ENCODE measurements at places on chromosomes 5 and 9.

- no peak for DNase-seq
Measured at GRCh38 chr5:132260714-132261551, 3.4 kb downstream of the PDLIM4 start.

DNA sequence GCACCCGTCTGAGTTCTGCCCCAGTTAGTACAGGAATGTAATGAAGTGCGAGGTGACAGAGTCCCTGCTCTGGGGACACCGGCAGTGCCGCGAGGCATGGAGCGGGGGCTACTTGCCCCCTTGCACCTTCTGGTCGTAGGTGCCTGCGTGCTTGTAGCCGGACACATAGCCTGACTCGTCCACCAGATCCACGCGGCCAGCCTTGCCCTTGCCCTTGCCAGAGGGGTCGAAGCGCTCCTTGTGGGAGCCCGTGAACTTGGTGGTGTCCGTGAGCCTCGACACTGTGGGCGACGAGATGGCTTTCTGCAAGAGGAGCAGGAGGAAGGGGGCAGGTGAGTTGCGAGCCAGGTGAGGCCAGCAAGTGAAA, 28.2 kb downstream of the TPPP start:
- DNase-seq: no peak

DNA sequence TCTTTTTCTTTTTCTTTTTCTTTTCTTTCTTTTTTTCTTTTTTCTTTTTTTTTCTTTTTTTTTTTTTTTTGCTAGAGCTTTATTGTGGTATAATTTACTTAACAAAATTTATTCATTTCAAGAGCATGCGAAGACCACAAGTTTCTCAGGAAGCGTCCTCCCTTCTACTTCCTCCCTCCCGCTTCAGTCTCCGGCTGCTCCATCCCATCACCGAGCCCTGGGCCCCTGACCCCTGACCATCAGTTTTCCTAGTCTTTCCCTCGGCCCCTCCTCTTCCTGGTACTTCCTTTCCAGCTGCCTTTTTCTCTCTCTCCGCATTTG, 34.7 kb downstream of the C9orf152 start:
- DNase-seq: no peak

DNA sequence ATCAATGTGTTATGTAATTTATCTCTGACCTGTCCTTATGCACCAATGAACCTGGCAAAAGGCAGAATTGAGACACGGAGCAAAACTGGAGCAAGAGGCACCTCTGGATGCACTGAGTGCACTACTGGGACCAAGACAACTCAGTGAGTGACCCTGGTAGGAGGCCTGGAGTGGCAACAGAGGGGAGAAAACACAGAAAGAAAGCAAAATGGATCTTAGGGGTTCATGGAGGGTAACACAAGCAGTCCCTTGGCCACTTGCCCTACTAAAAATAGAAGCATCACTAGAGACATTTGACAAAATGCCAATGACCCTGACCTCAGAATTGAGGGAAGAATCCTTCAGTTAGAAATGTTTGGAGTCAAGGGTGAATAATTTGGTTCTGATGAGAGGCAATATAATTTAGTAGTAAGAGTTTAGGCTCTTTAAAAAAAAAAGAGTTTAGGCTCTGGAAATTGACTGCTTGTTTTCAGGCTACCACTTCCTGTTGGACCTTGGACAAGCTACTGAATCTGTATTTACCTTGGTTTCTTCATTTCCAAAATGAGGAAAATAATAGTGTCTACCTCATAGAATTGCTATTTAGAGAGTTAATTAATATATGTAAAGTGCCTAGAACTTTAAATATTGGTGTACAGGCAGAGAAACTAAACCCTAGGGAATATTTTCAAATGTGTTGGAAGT, 234.9 kb upstream of the TARS1 start:
- DNase-seq: no peak

- no peak for DNase-seq
Measured at GRCh38 chr9:136050701-136051452, 44.2 kb downstream of the NACC2 start.

GRCh38 chr5:168151041-168151440, 140.4 kb upstream of the WWC1 start:
- DNase-seq: no peak

GRCh38 chr5:141338538-141339306, at the start of gene PCDHGA2:
Gene PCDHGA2, plus strand, starts transcription at chr5:141338760.
- no peak for DNase-seq

GRCh38 chr5:54535149-54535844, 17.7 kb downstream of the SNX18 start:
- no peak for DNase-seq

DNA sequence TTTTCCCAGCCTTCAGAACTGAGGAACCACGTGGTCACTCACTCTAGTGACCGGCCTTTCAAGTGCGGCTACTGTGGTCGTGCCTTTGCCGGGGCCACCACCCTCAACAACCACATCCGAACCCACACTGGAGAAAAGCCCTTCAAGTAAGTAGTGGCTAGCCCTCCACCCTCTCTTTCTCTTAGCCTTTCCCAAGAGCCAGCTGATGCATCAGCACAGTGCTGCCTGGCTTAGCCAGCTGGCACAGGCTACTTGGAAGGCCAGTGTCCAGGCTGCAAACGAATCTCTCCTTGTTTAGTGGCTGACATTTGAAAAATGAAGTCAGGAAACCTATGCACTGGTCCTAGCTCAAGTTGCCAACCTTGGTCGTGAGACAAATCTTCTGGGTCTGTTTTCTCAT, 91.1 kb downstream of the PRDM6 start:
- no peak for DNase-seq

DNA sequence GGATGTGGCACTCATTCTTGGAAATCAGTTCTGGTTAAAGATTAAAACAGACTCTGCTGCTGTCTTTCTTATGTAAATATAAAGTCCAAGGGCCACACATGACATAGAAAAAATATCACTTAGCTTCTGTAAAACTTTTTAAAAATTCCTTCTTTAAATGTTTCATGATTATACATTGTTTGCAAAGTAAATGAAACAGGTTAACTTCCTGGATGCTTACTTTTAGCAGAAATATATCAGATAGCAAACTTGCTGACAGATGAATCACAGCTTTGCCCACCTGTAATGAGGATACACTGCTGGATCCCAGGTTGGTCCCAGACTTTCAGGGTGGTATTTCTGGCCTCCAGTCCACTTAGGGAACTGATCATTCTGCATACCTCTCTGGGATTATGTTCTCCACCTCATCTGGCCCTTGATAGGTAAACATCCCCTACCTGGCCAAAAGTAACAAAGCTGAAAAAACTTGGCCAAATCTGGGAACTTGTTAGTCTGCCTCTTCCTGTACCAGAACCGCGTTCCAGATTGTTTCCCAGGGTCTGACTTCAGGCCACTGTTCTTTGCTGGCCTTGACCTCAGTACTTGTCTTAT, 340.5 kb downstream of the ADGRV1 start:
- no peak for DNase-seq

GRCh38 chr9:112754578-112754977, 4.0 kb downstream of the SNX30 start:
- peak; percentile 70 for DNase-seq

DNA sequence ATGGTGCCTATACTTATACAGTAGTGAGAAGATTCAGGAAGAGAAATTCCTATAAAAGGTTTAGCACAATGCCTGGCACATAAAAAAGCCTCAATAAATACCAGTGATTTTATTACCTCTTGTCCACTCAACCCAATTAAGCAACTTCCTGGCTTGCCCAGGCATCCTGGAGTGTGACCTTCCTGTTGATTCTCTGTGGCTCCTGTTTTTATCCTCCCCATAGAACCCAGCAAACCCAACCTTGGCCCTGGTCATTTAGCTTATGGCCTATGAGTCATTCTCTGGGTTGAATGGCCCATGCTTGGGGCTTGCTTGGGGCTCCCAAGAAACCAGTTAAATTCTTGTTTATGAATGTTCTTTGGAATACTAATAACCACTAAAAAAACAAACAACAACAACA, 21.4 kb upstream of the SPARC start:
- no peak for DNase-seq

DNA sequence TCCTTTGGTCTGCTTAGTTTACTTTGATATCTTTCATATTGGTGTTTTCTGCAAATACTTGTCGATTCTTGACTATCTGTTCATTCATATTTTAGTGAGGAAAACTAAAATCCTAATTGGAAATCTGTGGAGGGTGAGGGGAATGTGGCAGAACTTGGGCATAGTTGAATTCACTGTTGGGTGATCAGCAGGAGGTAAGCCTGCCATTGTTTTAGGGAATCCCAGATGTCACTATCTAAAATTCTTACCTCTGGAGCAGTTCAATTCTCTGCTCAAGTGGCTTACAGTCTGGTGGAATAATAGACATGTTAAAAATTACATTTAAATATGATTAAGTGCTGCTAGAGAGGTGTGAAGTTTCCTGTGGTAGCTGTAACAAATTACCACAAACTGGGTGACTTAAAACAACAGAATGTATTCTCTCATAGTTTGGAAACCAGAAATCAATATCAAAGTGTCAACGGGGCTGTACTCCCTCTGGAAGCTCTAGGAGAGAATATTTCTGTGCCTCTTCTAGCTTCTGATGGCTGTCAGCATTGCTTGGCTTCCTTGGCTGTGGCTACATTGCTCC, 90.3 kb upstream of the GCNT4 start:
- no peak for DNase-seq

DNA sequence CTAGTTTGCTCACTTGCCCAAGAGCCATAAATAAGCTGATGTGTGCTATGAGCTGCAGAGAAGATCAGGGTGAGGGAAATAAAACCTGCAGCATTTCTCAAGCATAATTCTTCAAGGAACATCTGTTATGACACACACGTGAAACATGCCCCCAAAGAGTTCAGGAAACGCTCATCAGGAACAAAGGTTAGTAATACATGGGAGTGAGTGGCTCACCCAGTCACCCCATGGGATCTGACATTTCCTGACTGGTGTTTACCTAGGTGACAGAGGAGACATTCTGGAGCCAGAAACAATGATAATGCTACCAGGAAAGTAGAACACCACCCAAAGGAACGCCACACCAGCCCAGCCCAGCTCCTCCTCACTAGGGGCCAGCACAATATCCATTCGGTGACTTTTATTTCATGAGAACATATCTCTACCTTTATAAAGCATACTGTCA, 66.0 kb downstream of the FRMD3 start:
- DNase-seq: no peak

DNA sequence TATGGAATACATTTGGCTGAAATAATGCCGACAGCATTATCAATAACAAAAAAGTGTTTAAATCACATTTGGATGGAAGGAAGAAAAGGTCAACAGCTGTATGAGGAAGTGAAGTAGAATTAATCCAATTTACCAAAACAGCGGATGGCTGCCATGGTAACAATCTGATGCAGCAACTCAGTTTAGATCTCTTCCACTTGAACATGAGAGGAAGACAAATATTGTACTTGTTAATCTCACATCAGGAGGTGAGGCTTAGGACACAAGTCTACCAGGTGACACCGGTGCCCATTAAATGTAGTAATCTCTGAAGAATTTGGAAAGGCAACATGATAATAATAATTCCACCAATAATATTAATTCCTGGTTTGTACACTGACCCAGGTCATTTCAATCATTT, 2.4 kb downstream of the RASEF start:
- no peak for DNase-seq

DNA sequence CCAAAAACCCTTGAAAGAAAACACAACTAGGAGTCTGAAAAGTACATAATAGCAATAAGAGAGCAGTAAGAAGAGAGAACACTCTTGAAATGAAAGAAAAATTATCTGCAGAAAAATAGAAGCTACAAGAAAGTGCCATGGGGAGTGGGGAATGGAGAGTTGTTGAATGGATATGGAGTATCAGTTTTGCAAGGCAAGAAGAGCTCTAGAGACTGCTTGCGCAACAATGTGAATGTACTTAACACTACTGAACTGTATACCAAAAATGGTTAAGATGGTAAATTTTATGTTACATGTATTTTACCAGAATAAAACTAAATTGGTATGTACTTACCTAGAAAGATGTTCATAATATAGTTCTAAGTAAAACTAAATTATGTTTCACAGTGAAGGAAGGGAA, 54.8 kb upstream of the RASGRF2 start:
- no peak for DNase-seq

GRCh38 chr9:72315089-72315509, 49.9 kb downstream of the ZFAND5 start:
- no peak for DNase-seq

DNA sequence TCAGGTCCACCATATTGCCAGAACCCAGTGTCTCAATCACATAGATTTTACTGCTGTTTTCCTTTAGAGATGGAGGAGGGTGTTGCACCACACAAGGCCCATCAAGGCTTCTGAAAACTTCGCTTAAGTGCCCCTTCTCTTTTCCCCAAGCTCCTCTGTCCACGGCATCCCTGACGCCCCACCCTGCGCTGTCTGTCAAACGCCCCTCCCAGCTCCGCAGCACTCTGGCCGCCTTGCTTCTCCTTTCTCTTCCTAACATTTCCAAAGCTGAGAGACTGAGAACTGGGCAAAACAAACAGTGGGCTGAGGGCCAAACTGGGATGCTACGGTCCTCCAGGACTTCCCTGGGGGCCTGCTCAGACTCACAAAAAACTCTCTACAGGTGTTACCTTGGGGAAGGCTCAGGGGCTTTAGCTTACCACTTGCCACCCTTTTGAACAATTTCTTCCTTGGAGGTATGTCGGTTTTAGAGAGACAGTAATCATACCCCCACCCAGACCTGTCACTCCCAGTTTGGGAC, 28.3 kb upstream of the ERGIC1 start:
- DNase-seq: no peak

DNA sequence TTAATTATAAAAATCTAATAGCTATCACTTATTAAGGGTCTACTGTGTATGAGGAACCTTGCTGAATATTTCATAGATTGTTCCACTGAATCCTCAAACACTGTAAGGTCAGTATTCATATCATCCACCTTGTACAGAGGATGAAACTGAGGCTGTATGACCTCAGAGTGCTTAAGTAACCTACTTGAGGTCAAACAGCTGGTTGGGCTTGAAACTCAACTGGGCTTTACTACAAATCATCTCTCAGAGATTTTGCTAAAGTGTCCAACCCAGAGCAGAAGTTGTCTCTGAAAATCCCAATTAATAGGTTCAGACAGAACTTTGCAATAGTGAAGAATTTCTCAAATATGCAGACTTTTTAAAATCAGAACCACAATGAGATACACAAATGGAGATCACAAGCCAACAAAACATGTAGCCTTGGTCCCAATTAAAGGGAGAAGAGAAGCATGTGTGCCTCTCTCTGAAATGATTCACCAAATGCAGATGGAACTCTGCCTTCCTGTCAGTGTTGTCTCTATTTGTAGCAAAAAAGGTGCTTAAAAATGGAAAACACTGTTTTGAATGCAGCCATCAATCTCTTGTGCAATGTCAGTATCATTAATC, 131.4 kb downstream of the FAM114A2 start:
- no peak for DNase-seq

GRCh38 chr9:88530051-88530450, 4.9 kb upstream of the NXNL2 start:
- no peak for DNase-seq

- DNase-seq: no peak
Measured at GRCh38 chr5:37740331-37741066, 99.3 kb downstream of the GDNF start.

GRCh38 chr9:7608261-7608660, 191.3 kb downstream of the DMAC1 start:
- no peak for DNase-seq

GRCh38 chr5:54273715-54274114, 36.7 kb downstream of the ARL15 start:
- DNase-seq: no peak
